Psoas muscle (tissue), 8 donors: ENCODE measurements at places on chromosomes 6 and 20. TPM values are rescaled to one million over a fixed set of nuclear protein-coding genes. Genes with fewer than 3 reads are reported as not detected.

The RFX6 gene
- not detected for total RNA-seq

The SLC52A3 gene
- total RNA-seq, result 1.1 TPM

The HLA-DQA1 gene
- 5.1 TPM for total RNA-seq

The RNF39 gene
- total RNA-seq, result not detected

The GPRC6A gene
- total RNA-seq, result not detected

The CFAP206 gene
- total RNA-seq, result not detected

The DDX43 gene
- total RNA-seq, result 0.11 TPM

The LRRC73 gene
- 0.20 TPM for total RNA-seq

The SLC12A5 gene
- total RNA-seq, result not detected

The RNF146 gene
- total RNA-seq, result 64.3 TPM

The TP53TG5 gene
- not detected for total RNA-seq

The KCNG1 gene
- total RNA-seq, result not detected

The NT5E gene
- 3.9 TPM for total RNA-seq

The ESR1 gene
- 2.8 TPM for total RNA-seq

The CDH26 gene
- 0.77 TPM for total RNA-seq

The C6orf52 gene
- 1.5 TPM for total RNA-seq

The ZFAND3 gene
- total RNA-seq, result 152 TPM

The OPN5 gene
- total RNA-seq, result not detected

The MEI4 gene
- total RNA-seq, result not detected

The HSPA1L gene
- 2.5 TPM for total RNA-seq

The WFDC11 gene
- not detected for total RNA-seq

The NTSR1 gene
- total RNA-seq, result not detected

The PEDS1 gene
- 59.2 TPM for total RNA-seq
